ENCODE measurements at places on chromosomes 1 and 21.
A peak's percentile ranks its signal among the peaks of the same experiment; 100 is the strongest.

GRCh38 chr21:38908537-38908936, 102.8 kb downstream of the ETS2 start:
- DNase-seq = no peak

GRCh38 chr1:110250749-110251148, 40.6 kb downstream of the KCNC4 start:
- DNase-seq = no peak

DNA sequence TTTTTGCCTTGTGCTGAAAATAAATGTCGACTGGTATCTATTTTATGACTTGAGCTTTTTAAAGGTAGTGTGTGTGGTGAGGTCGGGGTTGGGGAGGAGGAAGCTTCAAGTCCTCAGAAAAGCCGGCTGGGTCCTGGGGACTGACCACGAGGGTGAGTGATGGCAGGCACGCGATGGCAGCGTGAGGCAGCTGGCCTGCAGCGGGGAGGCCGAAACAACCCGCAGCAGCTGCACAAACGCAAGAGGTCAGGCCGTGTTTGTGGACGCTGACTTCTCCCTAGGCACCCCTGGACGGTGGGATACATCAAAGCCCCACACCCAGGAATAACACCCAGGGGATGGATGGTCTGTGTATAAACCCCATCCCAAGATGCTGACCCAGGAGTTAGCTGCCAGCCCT, 51.4 kb downstream of the ZBTB18 start:
- no peak for DNase-seq

DNA sequence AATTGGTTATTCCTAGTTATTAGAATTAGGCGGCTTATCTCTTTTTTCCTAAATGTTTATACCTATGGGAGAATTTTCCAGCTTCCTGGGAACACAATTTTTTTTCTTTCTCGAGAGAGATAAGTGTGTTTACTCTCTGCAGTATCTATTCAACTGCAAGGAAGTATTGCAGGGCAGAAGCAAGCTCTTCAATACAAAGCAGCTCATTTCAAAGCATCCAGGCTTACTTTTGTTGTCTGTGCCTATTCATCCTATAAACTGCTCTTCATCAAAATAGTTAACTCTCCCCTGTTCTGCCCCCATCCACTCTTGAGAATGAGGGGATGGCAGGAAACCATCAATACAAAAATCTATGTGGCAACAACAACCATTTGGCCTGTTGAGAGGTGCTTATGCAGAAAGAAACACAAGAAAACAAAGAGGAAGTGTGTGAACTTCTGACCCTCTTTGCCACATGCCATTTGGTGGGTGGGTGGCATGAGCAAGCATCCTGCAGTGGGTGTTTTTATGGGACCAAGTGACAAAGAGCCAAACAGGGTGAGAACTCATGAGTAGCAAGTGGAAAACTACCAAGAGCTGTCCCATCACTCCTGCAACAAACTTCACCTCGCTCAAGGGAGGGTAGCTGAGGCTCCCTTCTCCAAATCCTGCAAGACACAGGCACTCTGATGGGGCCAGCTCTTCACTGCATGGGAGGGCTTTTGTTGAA, 50.6 kb upstream of the MRPS6 start:
- DNase-seq = peak; percentile 52

GRCh38 chr1:107365527-107366240, 224.8 kb downstream of the NTNG1 start:
- no peak for DNase-seq

Measured in stimulated activated naive CD8-positive, alpha-beta T cell treated with anti-CD3 and anti-CD28 coated beads, Interleukin-15, Interleukin-2, amounts not matched to agents 100 U/mL and 50 U/mL, for 24 hours (primary cell).